GM04504 (cell line): ENCODE measurements at places on chromosomes 12 and 14.

DNA sequence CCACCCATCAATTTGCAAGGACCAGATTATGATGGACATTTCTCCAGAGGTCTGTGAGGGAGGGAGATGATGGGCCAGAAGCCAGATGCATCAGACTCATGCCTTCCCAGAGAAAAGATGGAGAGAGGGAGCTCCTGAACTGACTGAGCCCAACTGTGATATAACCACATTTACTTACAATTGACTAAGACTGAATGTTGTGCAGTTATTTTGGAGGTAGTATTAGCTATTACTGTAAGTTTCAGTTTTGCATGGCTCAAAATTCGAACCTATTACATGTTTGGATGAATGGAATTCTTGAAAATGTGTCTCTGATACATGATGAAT is 211.1 kb upstream of the SFSWAP start:
- no peak for DNase-seq

DNA sequence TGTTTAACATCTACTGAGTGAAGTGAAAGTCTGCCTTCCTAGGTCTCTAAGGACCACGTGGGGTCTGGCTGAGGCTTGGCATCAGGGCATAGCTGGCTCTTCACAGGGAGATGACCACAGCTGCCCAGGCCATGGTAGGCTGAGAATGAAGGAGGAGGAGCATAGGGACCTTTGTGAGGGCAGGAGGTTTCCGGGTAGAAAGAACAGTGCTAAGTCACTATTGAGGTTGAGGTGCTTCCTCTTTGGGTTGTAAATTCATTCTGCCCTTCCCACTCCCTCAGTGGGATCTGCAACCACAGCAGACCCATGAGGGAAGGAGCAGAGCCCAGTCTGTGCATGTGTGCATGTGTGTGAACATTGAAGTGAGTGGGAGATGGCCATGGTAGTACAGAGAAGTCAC is 909.6 kb downstream of the VRK1 start:
- DNase-seq, result no peak

DNA sequence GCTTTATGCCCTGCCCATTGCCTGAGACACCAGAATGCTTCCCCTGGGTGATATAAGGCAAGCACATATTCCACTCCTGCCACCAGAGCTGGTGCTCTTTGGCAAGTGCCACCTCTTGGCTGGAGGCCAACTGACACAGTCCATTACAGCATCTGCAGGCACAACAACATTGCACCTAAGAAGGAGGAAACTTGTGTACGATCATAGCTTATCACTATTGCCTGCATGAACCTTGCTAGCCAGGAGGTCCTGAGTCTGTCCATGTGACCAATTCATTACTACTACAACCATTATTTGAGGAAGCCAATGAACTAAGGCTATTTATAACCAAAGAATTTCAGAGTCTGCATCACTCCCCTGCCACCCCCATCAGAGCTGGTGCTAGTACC is 119.8 kb upstream of the SCAF11 start:
- DNase-seq, result no peak

DNA sequence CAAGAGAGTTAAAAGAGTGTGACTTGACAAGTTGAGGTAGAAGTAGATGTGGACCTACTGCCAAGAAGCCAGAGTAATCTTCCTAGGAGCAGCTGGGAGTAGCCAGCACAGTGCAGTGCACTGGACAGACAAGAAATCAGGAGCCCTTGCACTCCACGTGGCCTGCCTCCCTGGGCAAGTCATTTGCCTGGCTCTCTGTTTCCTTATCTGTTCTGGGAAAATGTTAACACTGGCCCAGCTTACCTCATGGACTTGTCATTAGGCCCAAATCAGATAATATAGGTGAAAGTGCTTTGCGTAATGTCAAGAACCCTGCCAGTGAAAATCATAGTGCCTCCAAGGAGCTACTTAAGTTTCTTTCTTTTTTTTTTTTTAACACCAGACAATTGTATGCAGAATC is 19.2 kb downstream of the SLC7A8 start:
- no peak for DNase-seq

DNA sequence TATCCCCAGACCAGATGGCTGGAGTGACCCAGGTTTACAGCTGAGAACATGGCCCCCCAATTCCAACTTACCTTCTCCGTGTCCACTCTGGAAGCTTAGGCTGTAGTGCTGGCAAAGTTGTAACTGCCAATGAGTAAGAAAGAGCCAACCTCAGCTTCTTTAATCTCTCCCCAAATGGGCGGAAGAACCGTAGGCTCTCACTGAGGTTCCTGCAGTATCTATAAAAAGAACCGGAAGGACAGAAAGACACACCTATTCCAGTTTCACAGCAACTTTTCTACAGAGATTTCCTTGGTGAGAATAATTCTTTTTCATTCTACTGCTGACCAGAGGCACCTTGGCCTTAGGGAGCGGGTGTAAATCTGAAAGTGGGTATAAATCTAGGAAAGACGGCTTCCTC is at the start of gene GPRC5D:
Gene GPRC5D (minus strand): TSS at position 135 of the 400 bp plus-strand sequence. CDS start 1,786 bp downstream, outside the sequence.
- no peak for DNase-seq

DNA sequence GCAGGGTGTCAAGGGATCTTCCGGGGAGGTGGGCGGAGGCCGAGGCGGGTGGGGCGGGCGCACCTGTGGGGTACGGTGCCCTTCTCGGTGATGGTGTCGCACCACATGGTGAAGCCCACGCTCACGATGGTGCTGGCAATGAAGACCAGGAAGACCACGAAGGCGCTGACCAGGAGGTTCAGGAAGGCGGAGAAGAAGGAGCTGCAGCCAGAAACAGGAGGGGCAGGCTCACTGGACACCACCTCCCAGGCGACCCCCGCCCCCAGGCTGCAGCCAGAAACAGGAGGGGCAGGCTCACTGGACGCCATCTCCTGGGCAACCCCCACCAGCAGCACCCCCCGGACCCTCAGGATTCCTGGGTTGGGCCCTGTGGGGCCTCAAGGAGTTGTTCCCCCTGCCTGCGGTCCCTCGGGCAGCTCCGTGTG is 7.6 kb downstream of the TMEM179 start:
- DNase-seq, result no peak

GRCh38 chr12:107369679-107370078 is 276.3 kb upstream of the CRY1 start:
- DNase-seq, result no peak

- no peak for DNase-seq
Observed at GRCh38 chr14:66046591-66046990, 439.6 kb upstream of the CCDC196 start.

DNA sequence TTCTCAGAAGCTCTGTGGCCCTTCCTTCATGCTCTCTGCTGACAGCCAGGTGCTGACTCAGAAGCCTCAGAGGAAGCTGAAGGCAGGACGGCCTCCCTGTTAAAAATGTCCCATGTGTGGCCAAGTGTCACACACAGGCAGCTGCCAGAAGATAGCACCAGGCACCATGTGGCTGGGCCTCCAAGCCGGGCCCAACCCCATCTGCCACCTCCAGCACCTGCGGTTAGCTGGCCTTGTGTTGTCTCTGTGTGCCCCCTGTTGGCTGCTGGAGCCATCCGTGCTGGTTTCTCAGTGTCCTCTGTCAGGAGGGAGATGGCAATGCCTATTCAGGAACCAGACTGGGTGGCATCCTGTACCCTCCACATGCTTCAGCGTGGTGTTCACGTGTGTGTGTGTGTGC is 63.2 kb downstream of the TSPAN11 start:
- no peak for DNase-seq

- DNase-seq, result no peak
Observed at GRCh38 chr14:25520821-25521220, 470.9 kb upstream of the STXBP6 start.

DNA sequence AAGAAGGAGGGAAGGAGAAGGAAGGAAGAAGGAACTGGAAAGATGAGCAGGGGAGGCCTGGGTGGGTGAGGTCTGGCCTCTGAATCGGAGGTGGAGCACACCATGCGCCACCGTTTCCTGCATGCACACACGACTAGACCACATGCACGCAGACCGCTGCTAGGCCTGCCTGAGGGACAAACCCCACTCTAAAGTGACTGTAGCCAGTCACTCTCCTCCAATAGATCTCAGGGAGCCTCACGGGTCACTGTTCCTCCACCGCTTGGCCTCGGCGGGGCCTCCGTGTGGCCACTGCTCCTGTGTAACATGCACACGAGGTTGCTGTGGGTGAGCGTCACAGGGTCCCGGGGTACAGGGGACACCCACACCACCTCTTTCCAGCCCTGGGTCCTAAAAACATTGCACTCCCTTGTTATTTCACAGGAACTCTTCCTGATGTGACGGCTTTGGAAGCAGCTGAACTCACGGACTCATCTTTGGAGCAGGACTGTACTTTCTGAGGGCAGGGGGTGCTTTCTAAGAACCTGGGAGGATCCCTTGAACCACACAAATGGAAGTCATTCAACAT is 17.6 kb upstream of the CEBPE start:
- DNase-seq, result no peak

- no peak for DNase-seq
Observed at GRCh38 chr14:37583358-37584210, 11.5 kb downstream of the FOXA1 start.

GRCh38 chr14:96105926-96106441 is 66.8 kb downstream of the C14orf132 start:
- DNase-seq, result no peak

DNA sequence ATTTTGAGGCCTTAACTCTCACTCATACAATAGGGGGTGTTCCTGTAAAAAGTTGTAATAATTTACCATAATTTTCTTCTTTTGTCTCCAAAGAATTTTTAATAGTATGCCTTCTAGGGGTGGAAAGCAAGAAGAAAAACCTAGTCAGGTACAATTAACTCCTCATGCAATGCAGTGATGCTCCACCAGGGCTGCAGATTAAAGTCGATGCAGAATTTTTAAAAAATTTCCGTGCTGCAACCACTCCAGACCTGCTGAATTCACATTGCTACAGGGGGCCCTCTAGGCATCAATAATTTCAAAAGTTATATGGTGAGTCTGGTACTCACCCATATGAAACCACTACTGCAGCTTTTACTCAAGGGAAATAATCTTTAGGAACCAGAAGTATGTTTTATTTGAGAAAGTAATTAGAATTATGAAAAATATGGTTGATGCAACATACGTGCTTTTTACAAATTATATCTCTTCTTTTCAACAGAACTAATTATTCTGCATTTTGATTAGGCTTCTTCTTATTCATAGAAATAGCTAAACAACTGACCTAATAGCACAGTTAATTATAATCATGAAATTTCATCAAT is 353.2 kb downstream of the BCAT1 start:
- no peak for DNase-seq
